Cardiac muscle cell (in vitro differentiated cells and primary cell): ENCODE measurements at places on chromosomes 3 and 15. TPM values are rescaled to one million over a fixed set of nuclear protein-coding genes. Genes with fewer than 3 reads are reported as not detected.

The PAK6 gene
- 4.2 and 8.3 TPM in 2 replicates for polyA plus RNA-seq

The SCAANT1 gene
- polyA plus RNA-seq, result 2.0 TPM in 1 of 2 replicates, not detected in the other

The TUSC7 gene
- polyA plus RNA-seq, result 1.9 TPM in 1 of 2 replicates, not detected in the other

The GABRR3 gene
- polyA plus RNA-seq, result not detected in 2 replicates

The MNS1 gene
- 0.91 and 1.4 TPM in 2 replicates for polyA plus RNA-seq

The CADPS gene
- 49.2 and 53.9 TPM in 2 replicates for polyA plus RNA-seq

The CD200R1 gene
- not detected in 2 replicates for polyA plus RNA-seq

The DPPA4 gene
- polyA plus RNA-seq, result 0.12 and 0.84 TPM in 2 replicates

DNA sequence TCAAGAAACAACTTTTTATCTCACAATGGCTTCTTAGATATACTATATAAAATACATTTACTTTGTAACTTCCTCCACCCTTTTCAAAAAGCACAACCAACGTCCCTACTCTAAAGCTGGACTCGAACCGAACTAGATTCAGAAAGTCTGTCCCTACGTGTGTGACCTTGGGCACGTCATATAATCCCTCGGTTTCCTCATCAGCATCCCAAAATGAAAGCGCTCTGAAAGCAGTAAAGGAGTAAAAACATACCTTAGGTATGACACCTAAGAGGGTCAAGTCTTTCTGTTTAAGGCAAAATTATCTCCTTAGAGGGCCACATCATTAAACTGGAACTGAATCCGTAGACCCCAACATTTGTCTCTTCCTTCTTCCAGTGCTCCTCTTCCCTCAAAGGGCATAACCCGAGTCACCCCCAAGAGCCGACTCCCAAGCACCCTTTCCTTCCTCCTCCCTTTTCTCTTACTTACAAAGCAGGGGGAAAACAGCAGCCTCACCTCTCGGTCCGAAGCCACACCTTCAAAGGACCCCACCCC, 663 bp downstream of the PDCD10 start:
- peak; percentile 15 for DNase-seq
- H3K4me3 ChIP-seq, result peak overlapping the region; percentile 75
- peak overlapping the region; percentile 84 for H3K27ac ChIP-seq
- H3K36me3 ChIP-seq, result no peaks in the 10 kb centered on the region
- H3K27me3 ChIP-seq, result peaks cover 3% of the 10 kb centered on the region

- peak overlapping the region; percentile 56 for H3K27ac ChIP-seq
- H3K4me1 ChIP-seq, result no peaks in the 10 kb centered on the region
- no peaks in the 10 kb centered on the region for H3K27me3 ChIP-seq
- peaks cover 10% of the 10 kb centered on the region for H3K36me3 ChIP-seq
Measured at GRCh38 chr15:71962537-71962936, 152.2 kb downstream of the NR2E3 start.

GRCh38 chr3:172073262-172073915, 34.0 kb downstream of the FNDC3B start:
- H3K4me3 ChIP-seq, result no peak overlapping the region
- H3K36me3 ChIP-seq, result no peaks in the 10 kb centered on the region
- peak overlapping the region; percentile 44 for H3K27ac ChIP-seq
- no peak for DNase-seq
- peaks cover 39% of the 10 kb centered on the region for H3K4me1 ChIP-seq
- H3K27me3 ChIP-seq, result no peaks in the 10 kb centered on the region

DNA sequence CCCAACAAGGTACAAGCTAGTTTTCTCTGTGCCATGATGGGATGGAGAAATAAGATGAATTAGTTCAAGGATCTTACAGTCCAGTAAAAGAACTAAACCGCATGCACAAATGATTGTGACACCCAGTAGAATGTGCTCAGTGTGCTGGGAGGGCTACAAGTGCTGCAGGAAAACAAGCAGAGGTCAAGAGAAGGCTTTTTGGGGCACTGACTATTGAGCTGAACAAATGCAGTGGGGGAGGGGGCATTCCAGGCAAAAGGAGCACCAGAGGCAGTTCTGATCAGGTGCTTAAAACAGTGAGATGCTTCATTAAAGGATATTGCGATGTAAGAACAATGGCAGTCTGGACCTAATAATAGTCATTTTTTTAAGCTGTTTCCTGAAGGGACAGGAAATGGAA, 6.0 kb downstream of the SLC27A2 start:
- no peak overlapping the region for H3K4me3 ChIP-seq
- no peaks in the 10 kb centered on the region for H3K36me3 ChIP-seq
- no peak for DNase-seq
- H3K27ac ChIP-seq, result no peak overlapping the region

GRCh38 chr15:78438619-78439285, 736 bp downstream of the IREB2 start:
- H3K4me1 ChIP-seq, result peaks cover 6% of the 10 kb centered on the region
- H3K27me3 ChIP-seq, result no peaks in the 10 kb centered on the region
- peak overlapping the region; percentile 70 for H3K4me3 ChIP-seq
- peak overlapping the region; percentile 97 for H3K27ac ChIP-seq

DNA sequence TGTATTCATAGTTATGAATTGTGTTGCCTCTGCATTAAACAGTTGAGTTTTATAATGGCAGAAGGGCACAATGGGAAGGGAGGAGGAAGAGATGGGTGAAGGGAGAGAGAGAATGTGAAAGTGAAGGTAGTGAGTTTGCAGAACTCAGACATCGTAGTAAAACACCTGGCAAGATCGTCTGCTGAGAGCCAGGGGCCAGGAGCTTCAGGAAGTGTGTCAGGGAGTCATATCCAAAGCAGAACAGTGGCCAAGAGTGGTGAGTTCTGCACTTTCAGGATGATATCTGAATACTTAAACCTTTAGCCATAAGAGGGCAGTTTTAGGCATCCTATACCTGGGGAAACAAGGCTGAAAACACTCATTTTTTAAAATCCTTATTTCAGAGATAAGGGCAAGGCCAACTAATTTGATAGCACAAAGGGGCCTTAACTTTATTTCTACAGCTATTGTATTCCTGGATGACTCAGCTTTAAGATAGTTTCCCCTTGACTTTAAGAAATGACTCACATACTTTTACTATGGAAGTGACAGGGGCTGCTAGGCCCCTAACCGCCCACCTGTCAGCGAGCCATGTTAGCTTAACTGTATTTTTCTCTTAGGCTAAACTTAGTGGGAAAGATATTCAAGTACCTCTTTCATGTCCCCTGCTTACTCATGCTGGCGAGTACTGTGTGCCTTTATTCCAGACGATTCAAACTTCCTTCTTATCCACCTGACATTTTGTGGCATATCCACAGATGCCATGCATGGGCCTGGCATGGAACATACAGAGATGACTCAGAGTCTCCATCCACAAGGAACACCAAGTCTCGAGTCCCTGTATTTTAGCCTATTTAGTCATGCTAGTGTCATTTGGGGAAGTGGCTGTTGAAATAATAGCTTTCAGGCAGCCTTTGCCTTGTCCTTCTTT, 53.9 kb downstream of the RLBP1 start:
- peak; percentile 12 for DNase-seq
- H3K36me3 ChIP-seq, result no peaks in the 10 kb centered on the region
- peak overlapping the region; percentile 61 for H3K27ac ChIP-seq
- no peak overlapping the region for H3K4me3 ChIP-seq
- no peaks in the 10 kb centered on the region for H3K27me3 ChIP-seq

DNA sequence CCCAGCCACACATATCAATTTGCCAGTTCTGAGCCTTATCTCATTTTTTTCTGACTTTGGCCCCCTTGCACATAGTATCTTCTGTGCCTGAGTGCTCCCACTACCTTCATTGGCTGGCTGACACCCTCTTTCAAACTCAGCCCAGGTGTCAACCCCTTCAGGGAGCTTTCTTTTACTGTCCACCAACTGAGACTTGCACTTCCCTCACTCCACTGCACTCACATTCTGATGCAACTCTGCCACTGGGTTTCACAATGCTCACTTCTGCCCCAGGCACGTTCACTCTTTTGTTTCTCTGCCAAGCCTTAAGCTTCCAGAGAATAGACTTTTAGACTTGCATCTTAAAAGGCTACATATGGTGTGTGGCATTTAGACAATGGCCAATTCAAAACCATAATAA, 101.5 kb upstream of the CBLB start:
- no peak overlapping the region for H3K4me3 ChIP-seq
- H3K4me1 ChIP-seq, result no peaks in the 10 kb centered on the region
- H3K36me3 ChIP-seq, result no peaks in the 10 kb centered on the region
- no peak overlapping the region for H3K27ac ChIP-seq
- no peaks in the 10 kb centered on the region for H3K27me3 ChIP-seq
- DNase-seq, result peak; percentile 96

DNA sequence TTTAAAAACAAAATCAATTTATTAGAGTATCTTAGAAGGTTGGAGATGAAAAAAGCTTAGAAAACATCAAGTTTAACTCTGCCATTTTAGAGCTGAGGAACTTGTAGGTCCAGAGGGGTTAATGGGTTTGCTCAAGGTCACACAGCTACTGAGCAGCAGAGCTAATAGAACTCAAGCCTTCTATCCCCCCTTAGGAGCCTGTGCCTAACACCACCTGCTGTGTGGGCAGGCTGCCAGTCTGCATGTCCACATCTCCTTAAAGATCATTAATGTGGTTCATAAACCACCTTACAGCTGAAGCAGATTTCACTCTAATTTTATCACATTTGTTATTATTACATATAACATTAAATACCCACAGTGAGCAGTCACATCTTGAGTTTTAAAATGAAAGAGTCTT, 14.1 kb upstream of the SLC35G2 start:
- no peak overlapping the region for H3K27ac ChIP-seq
- peaks cover 8% of the 10 kb centered on the region for H3K4me1 ChIP-seq
- H3K4me3 ChIP-seq, result no peak overlapping the region
- H3K27me3 ChIP-seq, result no peaks in the 10 kb centered on the region

DNA sequence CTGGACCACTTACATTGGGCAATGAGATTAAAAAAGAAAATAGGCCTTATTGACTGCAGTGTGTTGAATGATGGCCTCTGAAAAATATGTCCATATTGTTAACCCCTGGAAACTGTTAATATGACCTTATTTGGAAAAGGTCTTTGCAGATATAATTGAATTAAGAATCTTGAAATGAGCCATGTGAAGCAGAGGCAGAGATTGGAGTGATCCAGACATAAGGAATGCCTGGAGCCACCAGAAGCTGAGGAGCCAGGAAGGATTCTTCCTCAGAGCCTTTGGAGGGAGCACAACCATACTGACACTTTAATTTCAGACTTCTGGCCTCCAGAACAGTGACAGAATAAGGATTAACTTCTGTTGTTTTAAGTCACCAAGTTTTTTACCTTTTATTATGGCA, 510.4 kb upstream of the AGTR1 start:
- no peak overlapping the region for H3K4me3 ChIP-seq
- H3K4me1 ChIP-seq, result no peaks in the 10 kb centered on the region
- H3K36me3 ChIP-seq, result no peaks in the 10 kb centered on the region
- no peaks in the 10 kb centered on the region for H3K27me3 ChIP-seq
- no peak for DNase-seq

- no peak overlapping the region for H3K27ac ChIP-seq
- H3K4me3 ChIP-seq, result no peak overlapping the region
- DNase-seq, result no peak
Measured at GRCh38 chr3:46386205-46386604, 15.5 kb downstream of the CCR5 start.

DNA sequence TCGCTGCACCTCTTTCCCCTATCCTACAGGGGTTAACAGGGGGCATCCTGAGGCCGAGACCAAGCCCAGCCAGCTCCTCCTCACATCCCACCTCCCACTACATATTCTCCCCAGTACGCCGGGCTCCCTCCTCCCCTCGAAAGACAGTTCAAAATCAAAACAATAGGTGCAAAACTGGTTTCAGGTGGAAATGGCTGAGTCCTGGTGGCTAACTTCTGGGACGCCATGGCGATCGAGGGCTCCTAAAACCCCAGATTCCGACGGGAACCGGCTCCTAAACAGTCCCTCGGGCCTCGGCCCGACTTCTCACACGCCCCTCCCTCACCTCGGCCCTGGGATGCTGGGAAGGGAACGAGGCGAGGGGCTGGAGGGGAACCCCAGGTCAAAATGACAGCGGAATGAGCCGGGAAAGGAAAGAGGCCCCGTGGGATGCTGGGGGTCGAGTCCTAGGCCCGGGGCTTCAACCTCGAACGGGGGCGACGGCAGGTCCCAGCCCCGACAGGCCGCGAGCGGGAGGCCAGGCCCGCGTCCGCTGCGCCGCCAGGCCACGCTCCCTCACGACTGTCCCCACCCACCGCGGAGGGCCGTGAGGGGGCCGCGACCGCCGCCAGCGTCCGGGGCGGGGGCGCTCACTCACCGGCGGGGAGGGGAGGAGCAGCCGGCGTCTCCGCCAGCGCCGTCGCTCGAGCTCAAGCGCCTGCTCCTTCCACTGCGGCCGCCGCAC, 492 bp downstream of the TMCC1 start:
- H3K27ac ChIP-seq, result peak overlapping the region; percentile 92
- peak; percentile 5 for DNase-seq
- H3K36me3 ChIP-seq, result no peaks in the 10 kb centered on the region
- peak overlapping the region; percentile 85 for H3K4me3 ChIP-seq
- peaks cover 35% of the 10 kb centered on the region for H3K4me1 ChIP-seq
- H3K27me3 ChIP-seq, result no peaks in the 10 kb centered on the region

- peak; percentile 56 for DNase-seq
- H3K27ac ChIP-seq, result no peak overlapping the region
- no peaks in the 10 kb centered on the region for H3K36me3 ChIP-seq
- no peaks in the 10 kb centered on the region for H3K4me1 ChIP-seq
- no peak overlapping the region for H3K4me3 ChIP-seq
Measured at GRCh38 chr3:57992452-57993213, 15.6 kb upstream of the FLNB start.

GRCh38 chr3:173676094-173676493, 278.6 kb downstream of the NLGN1 start:
- H3K27me3 ChIP-seq, result no peaks in the 10 kb centered on the region
- DNase-seq, result no peak
- H3K27ac ChIP-seq, result no peak overlapping the region
- no peaks in the 10 kb centered on the region for H3K36me3 ChIP-seq
- H3K4me1 ChIP-seq, result no peaks in the 10 kb centered on the region
- H3K4me3 ChIP-seq, result no peak overlapping the region

DNA sequence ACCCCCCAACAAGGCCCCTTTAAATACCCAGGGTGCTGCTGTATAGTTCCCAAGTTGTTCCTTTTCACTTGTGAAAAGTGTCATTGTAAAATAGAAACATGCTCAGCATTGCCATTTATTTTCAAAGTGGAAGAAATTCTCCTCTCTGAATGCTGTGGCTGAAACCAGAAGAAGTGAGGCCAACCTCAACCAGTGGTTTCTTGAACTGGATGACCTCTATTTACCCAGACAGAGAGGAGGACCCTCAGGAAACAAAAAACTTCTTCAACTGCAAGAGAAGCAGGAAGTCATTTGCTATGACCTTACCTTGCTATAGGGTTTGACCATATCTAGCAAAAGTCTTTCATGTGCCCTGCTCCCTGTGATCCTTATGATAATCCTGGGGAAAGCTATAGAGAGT, 209.7 kb upstream of the RARB start:
- H3K27me3 ChIP-seq, result no peaks in the 10 kb centered on the region
- H3K27ac ChIP-seq, result no peak overlapping the region
- no peaks in the 10 kb centered on the region for H3K36me3 ChIP-seq
- no peak for DNase-seq

GRCh38 chr15:25740383-25741255, 122.5 kb downstream of the ATP10A start:
- no peak overlapping the region for H3K4me3 ChIP-seq
- no peaks in the 10 kb centered on the region for H3K36me3 ChIP-seq
- no peaks in the 10 kb centered on the region for H3K27me3 ChIP-seq
- H3K27ac ChIP-seq, result no peak overlapping the region
- peaks cover 8% of the 10 kb centered on the region for H3K4me1 ChIP-seq

- no peaks in the 10 kb centered on the region for H3K27me3 ChIP-seq
- DNase-seq, result no peak
- peaks cover 21% of the 10 kb centered on the region for H3K4me1 ChIP-seq
- H3K36me3 ChIP-seq, result no peaks in the 10 kb centered on the region
- no peak overlapping the region for H3K4me3 ChIP-seq
- H3K27ac ChIP-seq, result no peak overlapping the region
Measured at GRCh38 chr15:55710286-55710685, 32.7 kb downstream of the PRTG start.
